NCI-H1417 treated with DMSO at 0.1 percent for 48 hours (cell line): ENCODE measurements at places on chromosomes 11 and 22.

- DNase-seq, result no peak
Observed at GRCh38 chr11:34567733-34568132, 53.2 kb upstream of the EHF start.

DNA sequence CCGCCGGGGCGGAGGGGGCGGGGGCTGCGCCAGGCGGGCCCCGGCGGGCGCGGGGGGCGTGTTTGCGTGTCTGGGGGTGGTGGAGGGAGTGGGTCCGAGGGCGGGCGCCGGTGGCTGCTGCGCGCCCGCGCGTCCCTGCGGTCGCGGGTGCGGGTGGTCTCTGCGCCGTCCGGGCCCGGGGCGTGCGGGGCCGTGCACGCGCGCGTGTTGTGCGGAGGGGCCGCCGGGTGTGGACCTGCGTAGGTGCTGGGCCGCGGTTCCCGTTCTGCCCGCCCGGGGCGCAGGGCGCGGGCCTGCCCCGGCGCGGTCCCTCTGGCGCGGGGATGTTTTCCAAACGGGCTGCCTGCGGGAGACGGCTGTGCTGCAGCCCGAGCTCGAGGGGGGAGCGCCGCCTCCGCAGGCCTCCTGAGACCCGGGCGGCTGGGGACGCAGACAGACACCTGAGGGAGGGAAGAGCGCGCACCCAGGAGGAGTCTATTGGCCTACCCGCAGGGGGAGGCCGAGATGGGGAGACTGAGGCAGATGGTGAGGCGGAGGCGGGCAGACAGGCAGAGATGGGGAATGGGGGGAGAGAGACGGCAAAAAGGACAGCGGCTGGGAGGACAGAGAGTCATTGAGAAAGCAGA is 442 bp downstream of the PELI3 start:
- no peak for DNase-seq

DNA sequence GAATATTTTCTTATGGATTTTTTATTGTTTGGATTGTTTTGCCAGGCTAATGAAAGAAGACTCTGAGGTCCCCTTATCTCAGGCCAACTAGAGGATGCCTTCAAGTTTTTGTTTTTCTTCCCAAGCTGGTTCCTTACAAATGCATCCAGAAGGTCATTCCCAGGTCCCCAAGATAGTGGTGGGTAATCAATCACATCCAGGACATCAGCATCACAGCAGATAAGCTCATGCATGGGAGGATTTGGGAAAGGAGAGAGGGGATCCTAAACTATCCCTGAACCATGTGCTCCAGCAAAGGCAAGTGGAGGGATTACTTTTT is 20.7 kb downstream of the FZD4 start:
- DNase-seq, result no peak

DNA sequence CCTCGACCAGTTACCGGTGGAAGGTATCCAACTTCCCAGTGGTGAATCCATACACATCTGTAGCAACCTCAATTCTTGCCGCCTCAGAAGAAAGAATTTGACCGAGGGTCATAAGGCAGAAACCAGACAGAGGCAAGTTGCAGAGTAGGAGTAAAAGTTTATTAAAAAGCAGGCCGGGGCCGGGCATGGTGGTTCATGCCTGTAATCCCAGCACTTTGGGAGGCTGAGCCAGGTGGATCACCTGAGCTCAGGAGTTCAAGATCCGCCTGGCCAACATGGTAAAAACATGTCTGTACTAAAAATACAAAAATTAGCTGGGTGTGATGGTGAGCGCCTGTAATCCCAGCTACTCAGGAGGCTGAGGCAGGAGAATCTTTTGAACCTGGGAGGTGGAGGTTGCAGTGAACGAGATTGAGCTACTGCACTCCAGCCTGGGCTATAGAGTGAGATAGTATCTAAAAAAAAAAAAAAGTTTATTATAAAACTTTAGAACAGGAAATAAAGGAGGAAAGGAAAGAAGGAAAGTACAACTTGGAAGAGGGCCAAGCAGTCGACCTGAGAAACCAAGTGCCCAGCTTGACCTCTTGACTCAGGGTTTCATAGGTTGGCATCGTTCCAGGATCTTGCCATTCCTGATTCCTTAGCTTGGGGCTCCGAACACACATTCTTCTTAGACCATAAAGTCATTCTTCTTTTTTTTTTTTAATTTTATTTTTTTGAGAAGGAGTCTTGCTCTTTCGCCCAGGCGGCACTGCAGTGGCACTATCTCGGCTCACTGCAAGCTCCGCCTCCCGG is 27.8 kb downstream of the RGL4 start:
- no peak for DNase-seq

GRCh38 chr11:112523951-112524350 is 263.3 kb upstream of the PLET1 start:
- no peak for DNase-seq

DNA sequence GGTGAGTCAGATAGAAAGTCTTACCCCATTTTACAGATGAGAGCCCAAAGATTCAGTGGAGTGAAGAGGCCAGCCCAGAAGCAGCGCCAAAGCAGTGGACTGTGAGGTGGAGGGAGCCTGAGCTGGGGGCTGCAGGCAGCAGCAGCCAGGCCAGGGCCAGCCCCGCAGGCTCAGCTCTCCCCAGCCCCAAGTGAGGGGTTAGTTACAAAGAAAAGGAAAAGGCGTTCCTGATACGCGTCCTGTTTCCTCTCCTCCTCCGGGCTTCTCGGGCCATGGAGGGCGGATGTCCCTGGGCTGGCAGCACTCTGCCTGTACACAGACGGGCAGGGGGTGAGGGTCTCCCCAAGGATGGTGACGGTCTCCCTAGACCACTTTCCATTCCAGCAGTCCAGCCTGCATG is 44.9 kb downstream of the ARRB1 start:
- no peak for DNase-seq

GRCh38 chr22:30435674-30436126 is 10.1 kb downstream of the MTFP1 start:
- DNase-seq, result no peak

GRCh38 chr11:126318574-126319373 is 14.9 kb downstream of the DCPS start:
- no peak for DNase-seq

DNA sequence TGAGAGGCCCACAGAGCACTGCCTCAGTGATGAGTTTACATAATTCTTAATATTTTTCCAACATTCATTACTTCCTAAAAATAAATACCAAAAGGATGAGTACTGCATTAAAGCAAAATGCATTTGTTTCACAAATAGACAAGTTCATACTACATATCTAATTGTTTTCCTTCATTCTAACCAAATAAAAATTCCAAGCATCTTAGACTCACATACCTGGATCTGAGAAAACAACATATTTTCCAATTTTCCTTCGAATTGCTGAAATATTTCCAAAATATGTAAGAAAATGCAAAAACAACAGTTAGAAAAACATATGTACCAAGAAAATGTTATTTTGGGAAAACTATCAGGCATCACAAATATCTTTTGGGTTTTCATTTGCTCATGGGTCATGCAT is 127.9 kb upstream of the CEP126 start:
- DNase-seq, result no peak

GRCh38 chr11:32874132-32874531 is 18.5 kb upstream of the QSER1 start:
- no peak for DNase-seq

- no peak for DNase-seq
Observed at GRCh38 chr11:61571337-61571736, 9.5 kb downstream of the SYT7 start.

DNA sequence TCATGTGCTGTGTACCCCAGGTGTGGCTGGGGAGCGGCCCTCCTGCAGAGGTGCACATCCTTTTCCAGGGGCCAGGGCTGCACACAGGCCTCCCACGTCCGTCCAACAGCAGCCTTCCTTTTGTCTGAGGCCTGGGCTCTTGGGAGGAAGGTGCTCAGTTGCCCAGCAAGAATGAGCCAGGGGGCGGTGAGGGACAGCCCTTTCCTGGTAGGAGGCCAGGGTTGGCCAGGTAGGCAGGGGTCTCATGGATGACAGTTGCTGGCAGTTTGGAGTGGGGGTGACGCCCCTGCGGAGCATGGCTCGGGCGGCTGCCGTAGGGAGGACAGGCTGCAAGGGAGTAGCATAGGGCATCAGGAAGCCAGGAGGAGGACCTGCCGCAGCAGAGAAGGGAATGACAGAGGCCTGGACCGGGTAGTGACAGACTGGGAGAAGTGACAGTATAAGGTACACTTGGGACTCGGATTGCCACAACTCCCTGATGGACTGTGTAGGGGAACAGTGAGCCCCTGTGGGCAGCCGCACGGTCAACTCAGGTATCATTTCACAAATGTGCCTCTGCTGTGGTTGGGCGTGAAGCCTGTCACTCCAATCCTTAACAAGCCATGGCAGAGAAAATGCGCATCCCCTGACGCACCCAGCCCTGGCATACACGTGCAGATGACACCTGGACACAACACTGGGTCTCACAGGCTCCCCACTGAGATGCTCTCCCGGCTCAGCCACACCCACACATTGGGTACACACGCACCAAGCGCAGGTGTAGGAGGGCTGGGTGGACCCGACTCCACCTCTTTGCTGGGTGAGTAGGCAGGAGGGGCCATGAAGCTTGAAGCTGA is 79.7 kb downstream of the DGCR2 start:
- no peak for DNase-seq

DNA sequence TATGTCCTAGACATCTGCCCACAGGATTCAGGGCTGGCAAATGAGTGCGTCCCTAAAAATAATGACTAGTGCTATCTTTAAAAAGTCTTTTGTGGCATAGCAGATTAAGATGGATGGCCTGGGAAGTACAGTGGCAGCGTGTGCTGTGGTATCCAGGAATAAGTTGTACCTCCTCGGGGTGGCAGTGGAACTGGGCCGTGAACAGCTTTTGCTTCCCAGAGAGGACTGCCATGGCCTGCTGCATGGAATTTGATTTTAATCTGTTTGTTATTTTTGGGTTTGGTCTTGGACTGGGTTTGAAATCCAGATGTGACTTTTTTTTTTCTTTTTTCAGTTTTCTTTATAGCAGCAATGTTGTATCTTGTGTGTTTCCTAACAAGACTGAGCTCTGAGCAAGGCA is 71.3 kb upstream of the PARVG start:
- DNase-seq, result no peak

DNA sequence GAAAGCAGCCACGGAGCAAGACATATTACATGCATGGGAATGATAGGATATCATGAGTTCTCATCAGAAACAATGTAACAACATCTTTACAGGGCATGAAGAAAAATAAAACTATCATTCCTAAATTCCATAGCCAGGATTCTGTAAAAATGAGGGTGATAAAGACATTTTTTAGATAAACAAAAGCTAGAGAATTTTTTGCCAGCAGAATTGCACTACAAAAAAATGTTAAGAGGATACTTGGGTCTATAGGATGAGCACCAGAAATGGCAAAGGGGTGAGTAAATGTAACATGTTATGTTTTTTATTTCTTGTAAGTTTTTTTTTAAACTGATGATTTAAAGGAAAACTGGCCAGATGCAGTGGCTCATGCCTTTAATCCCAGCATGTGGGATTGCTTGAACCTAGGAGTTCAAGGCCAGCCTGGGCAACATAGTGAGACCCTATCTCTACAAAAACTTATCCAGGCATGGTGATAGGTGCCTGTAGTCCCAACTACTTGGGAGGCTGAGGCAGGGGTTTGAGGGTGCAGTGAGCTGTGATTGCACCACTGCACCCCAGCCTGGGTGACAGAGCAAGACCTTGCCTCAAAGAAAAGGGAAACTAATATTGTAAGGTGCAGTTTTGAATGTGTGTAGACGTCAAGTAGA is 33.2 kb downstream of the TBX1 start:
- DNase-seq, result no peak

GRCh38 chr11:16883174-16883573 is 131.0 kb downstream of the PLEKHA7 start:
- DNase-seq, result no peak

GRCh38 chr11:101444851-101445250 is 139.0 kb downstream of the TRPC6 start:
- no peak for DNase-seq

DNA sequence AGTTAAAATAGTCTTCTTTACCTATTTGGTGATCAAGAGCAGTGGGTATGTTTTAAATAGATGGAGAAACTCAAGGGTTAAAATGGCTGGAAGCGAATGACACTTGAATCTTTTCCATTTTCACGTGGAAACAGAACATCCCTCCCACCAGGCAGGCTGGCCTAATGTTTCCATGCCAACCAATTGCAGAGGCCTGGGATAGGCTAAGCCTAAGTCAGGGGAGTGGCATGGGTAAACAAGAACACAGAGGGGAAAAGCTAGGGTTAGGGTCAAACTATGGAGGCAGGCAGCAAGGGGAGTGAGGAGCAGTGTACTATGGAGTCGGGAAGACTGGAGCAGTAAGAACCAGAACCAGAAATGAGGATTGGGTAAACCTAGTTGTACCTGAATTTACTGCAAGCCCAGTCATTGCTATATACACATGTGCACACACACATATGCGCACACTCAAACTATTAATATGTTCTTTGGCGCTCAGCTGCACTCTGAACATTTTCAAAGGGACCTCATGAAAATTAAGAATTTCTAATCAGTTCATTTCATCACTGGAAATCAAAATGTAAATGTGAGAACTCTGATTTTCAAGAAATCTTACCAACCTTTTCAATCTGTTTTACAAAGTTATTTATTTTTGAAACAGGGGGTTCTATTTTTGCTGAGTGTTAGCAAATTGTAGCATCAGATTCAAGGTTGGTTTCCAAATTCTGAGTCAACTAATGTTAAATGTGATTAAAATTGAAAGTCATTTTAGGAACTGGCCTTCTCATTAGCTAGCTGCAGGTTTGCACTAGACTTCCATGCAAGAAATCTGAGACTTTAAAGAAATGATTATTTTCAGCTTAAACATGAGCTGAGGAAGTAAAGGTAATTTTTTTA is 327.0 kb upstream of the CCDC90B start:
- peak; percentile 45 for DNase-seq

DNA sequence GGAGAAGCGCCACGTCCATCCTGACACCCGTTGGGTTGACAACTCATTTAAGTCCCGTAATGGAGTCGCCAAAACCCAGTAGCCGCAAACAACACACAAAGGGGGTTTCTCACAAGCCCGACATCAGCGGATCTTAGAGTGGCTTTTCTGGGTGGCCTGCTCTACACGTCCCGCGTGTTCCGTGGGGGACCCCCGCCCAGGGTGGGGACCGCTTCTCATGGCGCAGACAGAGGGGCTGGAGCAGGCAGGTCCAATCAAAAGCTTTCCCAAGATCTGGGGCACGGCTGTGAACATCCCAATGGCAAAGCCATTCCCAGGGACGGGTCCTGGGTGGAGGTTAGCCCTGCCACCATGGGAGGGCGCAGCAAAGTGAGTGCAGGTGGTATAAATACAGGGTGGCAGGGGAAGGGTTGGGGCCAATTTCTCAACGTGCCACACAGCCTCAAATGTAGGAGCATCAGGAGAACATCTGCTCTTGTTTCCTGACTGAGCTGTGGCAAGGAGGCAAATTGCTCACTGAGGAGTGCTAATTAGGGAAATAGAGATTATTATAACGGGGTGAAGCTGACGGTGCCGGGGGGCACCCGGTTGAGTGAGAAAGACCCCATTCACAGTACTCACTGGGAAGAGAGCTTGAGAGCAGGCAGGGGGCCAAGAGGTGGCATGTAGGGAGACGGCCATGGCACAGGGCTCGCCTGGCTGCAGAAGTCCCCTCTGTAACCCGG is 1447.2 kb downstream of the TBC1D22A start:
- DNase-seq, result no peak

GRCh38 chr11:94749369-94749768 is 18.8 kb upstream of the AMOTL1 start:
- DNase-seq, result no peak

- DNase-seq, result no peak
Observed at GRCh38 chr11:122811721-122812120, 26.6 kb upstream of the CRTAM start.
